ENCODE measurements at places on chromosomes 12 and 14.

- DNase-seq, result no peak
Observed at GRCh38 chr12:90621927-90622326, 333.0 kb downstream of the CCER1 start.

DNA sequence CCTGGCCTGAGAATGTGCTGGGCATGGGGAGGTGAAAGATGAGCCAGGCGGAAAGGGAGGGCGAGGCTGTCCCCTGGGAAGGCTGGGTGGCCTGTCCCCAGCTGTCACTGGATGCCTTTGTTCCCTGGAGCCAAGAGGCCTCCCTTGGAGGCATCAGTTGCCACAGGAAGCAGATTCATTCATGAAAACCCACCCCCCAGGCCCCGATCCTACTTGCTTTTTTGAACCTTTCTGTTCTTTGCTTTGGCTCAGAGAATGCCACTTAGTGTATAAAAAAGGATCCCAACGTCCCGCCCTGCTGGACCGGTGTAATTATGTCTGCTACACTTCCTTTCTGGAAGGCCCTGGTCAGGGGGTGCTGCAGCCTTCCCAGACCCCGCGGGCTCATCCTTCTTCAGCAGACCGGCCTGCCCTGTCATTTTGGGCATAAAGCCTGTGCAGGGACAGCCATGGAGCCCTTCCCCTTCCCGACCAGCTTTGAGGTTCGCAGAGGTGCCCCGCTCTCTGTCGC is 220.2 kb downstream of the SLC41A2 start:
- no peak for DNase-seq

- DNase-seq, result no peak
Observed at GRCh38 chr12:121397521-121397920, 2.4 kb upstream of the RNF34 start.

DNA sequence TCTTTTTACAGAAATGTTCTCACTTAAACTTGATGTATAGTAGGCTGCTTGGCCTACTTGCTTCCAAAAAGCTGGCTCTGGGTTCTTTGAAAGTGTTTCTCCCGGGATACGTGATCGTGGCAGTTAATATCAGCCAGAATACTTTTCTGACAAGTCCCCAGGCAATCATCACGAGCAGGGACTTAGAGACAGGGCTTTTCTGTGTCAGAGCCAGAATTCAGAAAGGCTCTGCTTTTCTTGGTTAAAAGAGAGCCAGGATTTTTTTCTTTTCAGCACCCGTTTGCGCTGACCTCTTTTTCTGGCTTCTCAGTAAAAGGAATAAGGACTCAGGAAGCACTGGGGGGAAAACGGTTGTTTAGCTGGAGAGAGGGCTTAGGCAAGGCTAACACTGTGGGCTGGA is 57.8 kb upstream of the ARHGAP5 start:
- no peak for DNase-seq

- DNase-seq, result no peak
Observed at GRCh38 chr14:85252011-85252410, 277.9 kb upstream of the FLRT2 start.

GRCh38 chr14:74754899-74755298 is 8.2 kb upstream of the YLPM1 start:
- no peak for DNase-seq
